ENCODE measurements at places on chromosomes 2 and 18. TPM values are rescaled to one million over a fixed set of nuclear protein-coding genes. Genes with fewer than 3 reads are reported as not detected.
A peak's percentile ranks its signal among the peaks of the same experiment; 100 is the strongest.

GRCh38 chr2:30359644-30360167 lies 87.3 kb upstream of the LCLAT1 start:
- DNase-seq: peak; percentile 35

GRCh38 chr2:160838691-160839090 lies 321.5 kb upstream of the TANK start:
- no peak for DNase-seq

- DNase-seq: no peak
These were observed 9.0 kb downstream of the TM4SF20 start for GRCh38 chr2:227370092-227370491.

- no peak for DNase-seq
These were observed 1.3 kb upstream of the ZNF516 start for GRCh38 chr18:76496194-76496890.

DNA sequence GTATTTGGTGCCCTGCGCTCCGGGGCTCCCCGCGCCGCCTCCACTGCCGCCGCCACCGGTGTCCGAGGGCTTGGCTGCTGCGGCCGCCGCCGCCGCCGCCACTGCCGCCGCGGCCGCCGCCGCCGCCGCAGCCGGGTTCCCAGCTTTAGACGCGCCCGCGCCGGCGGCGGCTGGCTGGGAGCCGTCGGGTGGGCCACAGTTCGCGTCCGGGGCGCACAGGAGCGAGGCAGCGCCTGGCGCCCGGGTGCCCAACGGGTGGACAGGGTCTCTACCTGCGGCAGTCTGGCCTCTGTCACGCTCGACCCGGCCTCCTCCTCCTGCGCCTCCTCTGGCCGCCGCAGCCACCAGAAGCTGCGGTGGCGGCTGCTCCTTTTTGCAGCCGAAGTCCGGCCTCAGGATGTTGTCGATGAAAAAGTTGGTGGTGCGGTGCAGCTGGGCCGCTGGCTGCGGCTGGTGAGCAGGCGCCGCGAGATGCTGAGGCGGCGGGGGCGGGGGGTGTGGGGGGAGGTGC lies 951 bp downstream of the EN1 start:
- no peak for DNase-seq

The GLI2 gene
- 0.45 TPM for total RNA-seq

The CD207 gene
- not detected for total RNA-seq

All from renal cortical epithelial cell (primary cell).